ENCODE measurements at places on chromosomes 16 and 17.
A peak's percentile ranks its signal among the peaks of the same experiment; 100 is the strongest.

DNA sequence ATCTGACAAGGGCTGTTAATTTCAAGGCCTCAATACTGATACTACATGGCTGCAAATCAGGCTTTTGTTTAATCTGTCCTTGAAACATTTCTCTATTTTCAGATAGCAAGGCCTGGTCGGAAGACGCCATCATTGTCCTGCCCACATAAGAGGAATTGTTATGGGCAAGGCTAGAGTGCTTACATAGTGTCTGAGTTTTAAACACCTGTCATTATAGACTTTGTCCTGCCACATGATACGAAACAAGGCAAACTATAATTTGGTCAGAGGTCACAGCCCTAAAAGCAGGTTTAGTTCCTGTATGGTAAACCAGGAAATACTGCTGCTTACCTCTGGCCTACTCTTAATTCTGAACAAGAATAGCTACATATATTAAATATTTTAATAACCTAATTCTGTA, 104.4 kb downstream of the SSH2 start:
- no peak for DNase-seq

GRCh38 chr16:64361753-64362152, 760.1 kb downstream of the CDH11 start:
- no peak for DNase-seq

- no peak for DNase-seq
These were observed 23.6 kb downstream of the RAB40B start for GRCh38 chr17:82674656-82675475.

DNA sequence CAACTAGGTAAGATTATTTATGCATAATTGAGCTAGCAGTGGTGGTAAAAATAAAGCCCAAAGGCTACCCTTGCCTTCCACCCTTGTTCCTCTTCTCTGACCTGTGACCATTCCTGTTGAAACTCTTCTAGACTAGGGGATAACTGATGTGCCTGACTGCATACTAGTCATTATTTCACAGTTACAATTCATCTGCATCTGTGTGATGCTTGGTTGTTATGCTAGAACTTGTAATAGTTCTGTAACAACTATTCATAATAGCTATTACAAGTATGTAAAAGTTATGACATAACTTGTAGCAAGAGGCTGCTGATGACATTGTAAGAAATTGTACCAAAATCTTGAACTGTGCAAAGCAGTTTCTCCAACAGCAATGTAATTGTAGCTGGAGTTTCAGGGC, 2.4 kb upstream of the VAC14 start:
- peak; percentile 64 for DNase-seq

GRCh38 chr16:11254913-11255736, 879 bp downstream of the SOCS1 start:
- DNase-seq: peak; percentile 61
